ENCODE measurements at places on chromosomes 4 and X.

DNA sequence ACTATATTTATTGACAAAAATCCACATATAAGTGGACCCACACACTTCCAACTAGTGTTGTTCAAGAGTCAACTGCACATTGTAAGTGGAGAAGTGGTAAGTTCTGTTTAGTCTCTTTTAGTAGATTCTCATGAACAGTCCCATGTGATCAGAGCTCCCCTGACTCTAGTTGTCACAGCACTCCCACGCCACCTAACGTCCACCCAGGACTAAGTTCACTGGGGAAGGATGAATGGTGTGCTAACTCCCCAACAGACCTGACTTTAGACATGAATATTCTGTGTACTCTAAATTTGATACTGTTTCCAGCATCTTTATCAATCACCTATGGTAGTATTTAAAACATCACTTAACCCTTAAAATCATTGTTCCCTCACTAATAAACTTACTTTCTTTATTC lies 59.8 kb downstream of the PACRGL start:
- peak; percentile 5 for DNase-seq

DNA sequence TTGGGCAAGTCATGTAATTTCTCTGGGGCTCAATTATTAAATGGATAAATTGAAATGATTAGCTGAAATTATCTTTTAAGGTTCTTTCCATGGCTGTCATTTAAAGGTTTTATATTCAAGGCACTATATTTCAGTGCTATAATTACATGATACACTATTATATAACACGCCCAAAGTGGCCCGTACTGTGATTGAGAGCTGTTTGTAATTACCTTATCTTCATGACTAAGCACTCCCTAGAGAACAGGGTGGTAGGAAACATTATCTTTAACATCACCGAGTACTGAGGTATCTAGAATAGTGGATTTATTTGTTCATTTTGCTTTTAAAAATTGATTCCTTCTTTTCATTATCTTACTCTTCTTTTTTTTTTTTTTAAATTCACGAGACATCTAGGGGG lies 79.0 kb downstream of the DIAPH2 start:
- DNase-seq: no peak

- no peak for DNase-seq
These were observed 559 bp downstream of the SLC9A7 start for GRCh38 chrX:46758163-46758955.

GRCh38 chr4:186118582-186118981 lies 14.1 kb downstream of the FAM149A start:
- DNase-seq: no peak

GRCh38 chr4:143186649-143187048 lies 1.9 kb downstream of the USP38 start:
- no peak for DNase-seq

GRCh38 chrX:42577936-42578470 lies 200.0 kb downstream of the PPP1R2C start:
- DNase-seq: peak; percentile 11
